ENCODE measurements at places on chromosomes 7 and 10.

DNA sequence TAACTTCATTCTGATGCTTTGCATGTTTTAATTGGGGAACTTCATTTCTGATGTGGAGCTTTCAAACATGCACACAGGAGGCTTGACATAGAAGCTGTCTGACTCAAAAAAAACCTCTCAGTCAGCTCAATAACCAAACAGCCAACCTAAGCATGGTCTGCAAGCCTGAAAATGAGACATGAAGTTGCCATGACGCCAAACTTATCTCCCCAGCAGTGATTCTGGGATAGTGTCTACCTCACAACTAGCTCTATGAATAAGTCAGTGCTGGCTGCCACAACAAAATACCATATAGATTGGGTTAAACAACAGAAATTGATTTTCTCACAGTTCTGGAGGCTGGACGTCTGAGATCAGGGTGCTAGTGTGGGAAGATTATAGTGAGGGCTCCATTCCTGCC is 244.2 kb downstream of the CCDC3 start:
- DNase-seq: no peak

- DNase-seq: no peak
Observed at GRCh38 chr7:85614684-85615083, 427.8 kb upstream of the SEMA3D start.

DNA sequence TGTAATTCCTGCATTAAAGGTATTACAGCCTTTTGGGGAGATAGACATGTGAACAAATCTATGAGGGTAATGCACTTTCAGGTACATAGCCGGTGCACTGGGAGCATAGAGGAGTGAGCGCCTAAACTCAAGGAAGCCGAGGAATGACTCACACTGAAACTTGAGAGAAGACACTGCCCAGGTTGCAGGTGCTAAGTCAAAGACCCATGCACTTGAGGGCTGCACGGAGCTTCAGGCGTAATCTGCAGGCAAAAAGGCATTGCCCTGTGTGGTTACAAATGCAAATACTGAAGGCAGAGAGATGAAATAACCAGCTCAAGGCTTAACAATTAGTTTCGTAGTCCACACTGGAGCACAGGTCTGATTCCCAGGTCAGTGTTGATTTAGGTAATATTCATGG is 51.0 kb upstream of the OSBPL3 start:
- DNase-seq: peak; percentile 73

DNA sequence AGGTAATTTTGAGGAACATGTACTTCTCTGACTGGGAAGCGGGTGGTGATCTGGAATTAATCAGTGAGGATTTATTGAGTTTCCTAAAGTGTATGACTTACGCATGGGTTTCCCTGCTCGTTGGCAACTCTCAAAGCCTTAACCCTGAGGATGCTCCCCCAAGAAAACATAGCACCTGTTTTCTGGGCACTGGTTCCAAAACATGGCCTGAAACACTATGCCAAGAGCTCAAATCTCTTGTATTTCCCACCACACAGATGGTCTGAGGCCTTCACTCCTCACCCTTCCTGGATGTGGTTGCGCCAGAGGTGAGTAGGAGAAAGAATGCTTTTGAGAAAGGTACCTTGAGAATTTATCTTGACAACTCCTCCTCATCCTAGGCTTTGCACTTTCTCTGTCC is 250.4 kb downstream of the FZD1 start:
- DNase-seq: no peak

DNA sequence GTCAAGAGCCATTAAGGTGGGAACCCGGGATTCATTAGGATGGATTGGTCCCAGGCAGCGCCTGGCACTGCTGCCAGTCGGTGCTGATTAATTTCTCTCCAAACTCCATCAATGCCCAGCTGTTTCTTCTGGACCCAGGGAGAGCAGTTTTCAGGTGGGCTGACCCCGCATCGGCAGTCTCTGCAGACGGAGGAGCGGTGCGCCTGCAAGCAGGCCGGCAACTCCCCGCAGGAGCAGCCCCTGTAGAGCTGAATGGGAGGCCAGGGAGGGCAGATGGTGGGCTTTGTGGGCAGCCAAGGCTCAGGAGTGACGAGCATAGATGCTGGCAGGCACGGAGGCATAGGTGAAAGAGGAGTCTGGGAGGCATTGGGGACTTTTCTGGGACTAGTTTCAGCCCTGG is 56.5 kb downstream of the CDH23 start:
- DNase-seq: no peak

- no peak for DNase-seq
Observed at GRCh38 chr10:31186225-31187000, 132.6 kb upstream of the ZEB1 start.

DNA sequence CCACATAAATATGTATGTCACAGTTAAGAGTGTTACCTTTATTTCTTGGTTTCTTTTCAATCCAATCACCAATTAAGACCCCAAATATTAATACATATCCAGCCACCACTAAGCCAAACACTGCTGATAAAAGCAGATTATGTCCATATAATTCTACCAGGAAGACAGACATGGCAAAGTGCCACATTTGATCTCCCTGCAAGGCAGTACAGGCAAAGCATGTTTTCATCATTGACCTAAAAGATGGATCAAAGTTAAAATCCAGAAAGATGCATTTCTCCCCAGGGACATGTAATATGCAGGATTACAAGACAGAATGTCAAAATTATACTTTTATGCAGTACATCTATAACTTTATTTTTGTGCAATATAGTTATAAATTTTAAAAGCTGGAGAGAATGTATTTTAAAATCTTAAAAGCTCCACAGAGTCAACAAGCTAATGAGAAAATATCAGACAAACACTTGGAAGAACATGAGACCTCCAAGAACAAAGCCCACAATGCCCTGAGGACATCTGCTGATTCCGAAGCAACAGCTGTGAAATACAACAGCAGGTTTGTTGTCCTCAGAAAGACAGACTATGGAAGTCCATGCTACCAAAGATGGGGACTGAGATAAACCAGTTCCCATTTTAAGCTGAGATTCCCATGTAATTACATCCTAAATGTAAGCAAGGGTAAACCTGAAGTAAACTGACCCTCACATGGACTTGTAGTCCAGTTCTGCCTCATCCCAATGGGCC is 54.5 kb upstream of the TOMM7 start:
- no peak for DNase-seq

GRCh38 chr7:17690030-17690429 is 250.3 kb downstream of the SNX13 start:
- DNase-seq: peak; percentile 76

GRCh38 chr10:63008491-63008890 is 124.6 kb upstream of the NRBF2 start:
- DNase-seq: no peak

DNA sequence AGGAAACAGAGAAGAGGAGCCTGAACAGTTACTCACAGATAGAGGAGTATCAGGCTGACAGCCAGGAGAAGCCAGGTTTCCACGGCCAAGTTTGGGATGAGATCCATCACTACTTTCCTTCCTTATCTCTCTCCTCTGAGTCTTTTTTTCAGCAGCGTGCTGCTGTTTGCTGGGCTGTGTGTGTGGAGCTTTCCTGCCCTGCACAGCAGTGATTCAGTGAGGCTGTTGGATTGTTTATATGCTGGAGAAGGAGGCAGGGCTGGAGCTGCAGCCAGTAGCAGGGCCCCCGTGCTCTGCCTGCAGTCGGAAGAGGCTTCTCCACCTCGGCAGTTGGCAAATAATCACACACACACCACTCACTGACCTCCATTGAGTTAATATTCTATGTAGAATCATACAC is at the start of gene CYP3A7:
TSS of gene CYP3A7 (minus strand) at position 210 of the 400 bp plus-strand sequence. CDS start at position 107, 103 bp downstream.
- DNase-seq: no peak

DNA sequence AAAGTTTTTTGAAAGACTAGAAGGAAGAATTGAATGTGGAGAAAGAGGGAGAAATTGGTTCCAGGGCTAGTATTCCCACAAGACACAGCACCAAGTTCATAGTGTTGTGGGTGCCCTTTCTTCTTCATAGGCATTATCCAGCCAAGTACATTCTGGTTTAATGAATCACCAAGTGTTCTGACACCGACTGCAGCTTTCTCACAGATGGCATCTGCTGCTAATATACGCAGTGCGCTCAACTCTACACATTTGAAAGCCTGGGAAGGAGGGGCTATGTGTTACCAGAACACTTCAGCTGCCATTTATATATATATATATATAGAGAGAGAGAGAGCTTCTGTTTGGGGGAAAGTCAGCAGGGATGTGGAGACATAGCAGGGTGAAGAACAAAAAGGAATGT is 1168.4 kb downstream of the GATA3 start:
- DNase-seq: no peak

Measured in bronchial epithelial cell (primary cell).